ENCODE measurements at places on chromosomes 7 and 10.

GRCh38 chr7:1176891-1177373 lies 16.9 kb upstream of the ZFAND2A start:
- DNase-seq = peak; percentile 69

DNA sequence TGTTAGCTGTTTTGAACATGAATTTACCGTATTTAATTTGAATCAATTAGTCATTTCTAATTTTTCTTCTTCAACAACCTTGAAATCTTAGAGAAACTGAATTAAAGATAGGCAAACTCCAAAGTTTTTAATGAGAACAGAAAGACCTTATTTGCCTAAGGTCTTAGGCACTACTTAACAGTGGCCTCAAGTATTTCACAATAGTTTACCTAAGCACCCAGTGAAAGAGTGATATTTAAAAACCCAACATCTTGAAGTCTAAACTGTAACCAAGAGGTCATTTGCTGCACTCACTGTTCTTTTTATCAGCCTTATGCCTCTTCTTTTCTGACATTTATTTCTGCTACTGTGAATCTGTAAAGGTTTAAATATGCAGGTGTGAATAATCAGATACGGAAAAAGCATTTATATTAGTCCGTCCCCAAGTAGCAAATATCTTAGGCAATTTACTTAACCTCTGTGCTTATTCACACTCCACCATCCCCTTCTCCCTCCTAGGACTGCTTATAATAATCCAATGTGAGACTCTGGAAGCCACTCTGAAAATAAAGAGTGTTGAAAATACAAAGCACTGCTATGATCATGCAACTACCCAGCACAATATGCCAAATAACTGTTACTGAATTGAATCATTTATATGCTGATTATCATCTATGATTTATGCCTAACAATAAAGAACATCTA lies 105.7 kb downstream of the ELAPOR2 start:
- DNase-seq = no peak

DNA sequence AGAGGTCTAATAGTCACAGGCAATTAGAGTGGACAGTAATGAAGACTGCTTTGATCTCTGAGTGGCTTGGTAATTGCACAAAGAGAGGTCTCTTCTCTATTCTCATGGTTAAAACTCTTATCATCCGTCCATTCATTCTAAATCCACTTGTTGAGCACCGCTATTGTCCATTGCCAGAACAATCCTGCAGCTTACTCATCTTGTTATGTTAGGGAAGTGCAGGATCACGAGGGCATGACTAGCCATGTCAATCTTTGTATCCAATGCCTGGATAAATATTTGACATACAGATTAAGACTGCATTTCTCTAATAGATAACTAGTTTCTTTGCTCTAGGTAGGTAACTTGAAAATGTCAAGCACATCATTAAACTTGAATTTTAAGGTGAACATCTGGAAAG lies 14.9 kb downstream of the SFTPD start:
- DNase-seq = no peak

GRCh38 chr10:91424016-91424415 lies 13.9 kb downstream of the HECTD2 start:
- no peak for DNase-seq

GRCh38 chr7:96330193-96330592 lies 8.3 kb upstream of the SLC25A13 start:
- DNase-seq = no peak

DNA sequence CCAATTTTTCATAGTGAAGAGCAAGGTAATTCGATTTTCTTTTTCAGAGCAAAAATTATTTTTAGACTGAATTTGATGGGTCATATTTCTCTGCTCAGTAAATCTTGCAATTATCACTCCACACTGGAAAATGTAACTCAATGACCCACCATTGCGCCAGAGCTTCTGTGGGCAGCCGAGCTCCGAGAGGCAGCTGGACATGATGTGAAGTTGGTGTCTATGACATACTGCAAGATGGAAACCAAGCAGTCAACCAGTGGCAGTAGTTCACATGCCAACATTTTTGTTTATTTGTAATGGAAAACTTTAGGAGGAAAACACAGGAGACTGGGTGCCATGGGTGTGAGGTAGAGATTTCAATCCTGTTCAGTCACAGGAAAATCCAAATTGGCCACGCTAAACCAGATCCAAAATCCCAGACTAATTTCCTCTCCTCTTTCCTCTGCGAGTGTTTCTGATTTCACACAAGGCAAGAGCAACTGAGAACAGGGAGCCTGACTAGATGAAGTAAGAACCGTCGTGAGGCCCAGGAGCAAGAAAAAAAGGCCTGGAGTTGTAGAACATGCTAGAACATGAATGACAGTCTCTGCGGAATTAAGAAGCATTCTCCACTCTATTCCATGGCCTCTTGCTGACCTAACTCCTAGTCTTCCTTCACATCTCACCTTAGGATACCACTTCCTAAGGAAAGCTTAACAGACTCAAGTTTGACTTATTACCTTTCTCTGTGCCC lies 39.3 kb downstream of the CALD1 start:
- no peak for DNase-seq

DNA sequence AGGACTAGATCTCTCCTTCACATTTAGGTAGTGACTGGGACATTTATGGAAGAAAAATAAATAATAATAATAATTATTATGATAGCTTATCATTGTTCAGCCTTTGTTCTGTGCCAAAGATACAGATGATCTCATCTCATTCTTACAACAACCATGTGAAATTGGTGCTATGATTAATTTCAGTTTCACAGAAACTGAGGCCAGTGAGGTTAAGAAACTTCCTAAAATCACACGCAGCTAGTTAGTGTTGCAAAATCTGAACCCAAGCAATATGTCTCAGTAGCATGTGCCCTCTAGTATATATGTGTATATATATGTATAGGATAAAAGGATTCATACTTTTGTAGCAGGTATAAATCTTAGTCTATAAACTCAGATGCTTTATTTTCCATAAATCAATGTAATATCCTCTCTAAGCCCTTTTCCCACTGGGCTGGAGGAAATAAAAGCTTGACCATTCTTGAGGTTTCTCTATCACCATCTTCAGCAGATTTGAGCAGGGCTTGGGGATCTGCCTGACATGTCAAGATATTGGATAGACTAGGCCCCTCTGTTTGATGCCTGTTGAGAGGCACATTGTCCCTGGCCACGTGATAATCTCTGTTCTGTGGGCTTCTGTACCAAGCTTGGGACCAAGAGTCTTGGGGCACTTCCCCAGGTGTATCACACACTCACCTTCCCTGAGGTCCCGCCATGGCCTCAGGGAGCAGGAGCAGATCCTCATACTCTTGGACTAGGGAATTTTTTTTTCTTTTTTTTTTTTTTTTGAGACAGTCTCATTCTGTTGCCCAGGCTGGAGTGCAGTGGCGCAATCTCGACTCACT lies 172.6 kb upstream of the NRP1 start:
- no peak for DNase-seq

- no peak for DNase-seq
These were observed 11.6 kb downstream of the IMPDH1 start for GRCh38 chr7:128398016-128398840.

GRCh38 chr10:88906921-88907320 lies 26.9 kb downstream of the STAMBPL1 start:
- DNase-seq = no peak

DNA sequence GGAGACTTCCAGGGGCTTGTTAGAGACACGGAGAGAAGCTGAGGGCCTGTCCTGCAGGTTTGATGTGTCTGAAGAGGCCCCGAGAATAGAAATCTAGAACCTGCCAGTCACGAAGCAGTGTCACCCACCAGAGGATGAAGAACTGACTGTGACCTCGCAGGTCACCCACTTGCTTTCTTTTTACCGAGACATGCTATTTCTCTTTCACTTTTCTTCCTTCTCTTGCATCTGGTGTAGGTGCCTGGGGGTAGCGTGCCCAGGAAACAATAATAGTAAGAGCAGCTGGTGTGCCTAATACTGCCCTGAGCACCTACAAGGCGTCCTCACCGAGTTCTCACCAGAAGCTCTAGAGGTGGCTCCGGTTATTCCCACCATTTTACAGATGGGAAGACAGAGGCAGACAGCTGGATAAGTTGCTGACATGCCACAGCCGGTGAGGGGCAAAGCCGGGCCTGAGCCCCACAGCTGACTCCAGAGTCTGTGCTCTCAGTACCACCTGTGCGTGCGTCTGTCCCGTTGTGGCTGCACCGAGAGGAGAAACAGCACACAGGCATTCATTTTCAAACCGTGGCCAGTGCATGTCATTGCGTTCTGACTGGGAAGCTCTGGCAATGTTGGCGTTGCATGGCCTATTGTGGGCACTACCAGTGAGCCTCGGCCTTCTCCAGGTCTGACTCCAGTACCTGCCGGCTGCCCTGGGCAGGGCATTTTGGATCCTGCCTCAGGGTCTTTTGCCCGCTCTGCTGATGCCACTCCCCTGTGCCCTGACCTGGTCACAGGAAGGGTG lies 7.8 kb downstream of the CHST3 start:
- no peak for DNase-seq

Data from activated naive CD4-positive, alpha-beta T cell (primary cell).